Activated T-cell treated with anti-CD3 and anti-CD28 coated beads for 48 hours (primary cell): ENCODE measurements at places on chromosomes 13 and 19.

DNA sequence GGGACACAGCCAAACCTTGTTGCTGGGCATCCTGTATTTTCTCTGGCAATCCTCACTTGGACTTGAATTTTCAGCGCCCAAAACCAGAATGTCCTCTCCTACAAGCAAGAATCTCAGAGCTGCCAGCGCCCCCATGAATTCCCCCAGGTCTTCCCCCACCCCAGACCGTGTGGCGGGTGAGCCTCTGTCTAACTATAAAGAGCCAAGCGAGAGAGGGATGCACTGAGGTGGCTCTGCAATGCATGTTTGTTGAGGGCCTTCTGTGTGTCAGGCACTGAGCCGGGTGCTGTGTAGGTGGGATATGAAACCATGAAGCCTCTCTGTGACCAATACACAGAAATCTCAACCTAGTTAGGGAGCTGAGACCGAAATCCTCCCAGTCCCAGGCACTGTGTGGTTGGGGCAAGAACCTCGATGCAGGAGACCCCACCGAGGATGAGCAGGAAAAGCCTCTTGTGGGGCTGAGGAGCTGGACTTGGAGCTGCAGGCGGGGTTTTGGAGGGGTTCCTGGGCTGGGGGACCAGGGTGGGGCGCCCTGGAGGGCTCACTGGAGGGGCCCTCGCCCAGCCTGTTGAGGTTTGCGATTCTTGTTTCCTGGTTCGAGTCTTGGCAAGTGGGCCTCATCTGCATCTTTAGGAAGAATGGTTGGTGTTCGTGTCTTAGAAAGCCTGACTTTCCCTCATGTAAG, 12.4 kb upstream of the PROZ start:
- DNase-seq, result no peak

- DNase-seq, result no peak
Measured at GRCh38 chr13:36261011-36261410, 36.6 kb downstream of the CCDC169 start.

DNA sequence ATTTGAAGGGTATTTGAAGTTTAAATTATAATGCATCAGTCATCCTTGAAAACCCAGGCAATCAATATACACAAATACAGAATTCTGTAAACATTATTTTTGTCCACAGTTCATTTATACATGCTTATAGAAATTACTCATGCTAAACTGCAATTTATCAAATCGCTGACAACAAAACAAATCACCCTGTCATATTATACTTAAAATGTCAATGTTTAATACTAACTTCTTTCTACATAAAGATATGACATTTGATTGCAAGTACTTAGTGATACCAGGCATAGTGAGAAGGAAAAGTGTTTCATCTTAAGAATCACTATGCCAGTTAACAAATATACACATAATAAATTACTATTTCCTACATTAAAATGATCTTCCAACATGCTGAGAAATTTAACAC, 232.0 kb downstream of the PCDH20 start:
- DNase-seq, result no peak

DNA sequence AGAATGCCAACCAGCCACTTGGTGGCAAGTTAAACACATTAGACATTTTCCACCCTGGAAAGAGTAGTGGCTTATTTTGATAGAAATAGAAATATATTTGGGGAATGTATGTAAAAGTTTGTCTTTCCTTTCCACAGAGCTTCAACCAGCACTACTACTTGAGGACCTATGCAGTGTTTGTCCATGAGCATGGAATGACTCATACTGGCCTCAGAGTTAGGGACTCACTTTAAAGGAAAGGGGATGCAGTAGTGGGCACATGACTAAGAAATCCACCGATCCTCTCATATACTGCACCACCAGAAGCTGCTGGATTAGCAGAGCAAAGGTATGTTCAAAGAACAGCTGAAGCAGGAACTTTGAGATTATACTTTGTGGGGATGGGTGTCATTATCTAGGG, 62.6 kb downstream of the LACC1 start:
- no peak for DNase-seq

GRCh38 chr19:50393589-50393988, 9.4 kb downstream of the POLD1 start:
- DNase-seq, result no peak

- DNase-seq, result no peak
Measured at GRCh38 chr19:33621065-33621785, 528 bp upstream of the CHST8 start.

DNA sequence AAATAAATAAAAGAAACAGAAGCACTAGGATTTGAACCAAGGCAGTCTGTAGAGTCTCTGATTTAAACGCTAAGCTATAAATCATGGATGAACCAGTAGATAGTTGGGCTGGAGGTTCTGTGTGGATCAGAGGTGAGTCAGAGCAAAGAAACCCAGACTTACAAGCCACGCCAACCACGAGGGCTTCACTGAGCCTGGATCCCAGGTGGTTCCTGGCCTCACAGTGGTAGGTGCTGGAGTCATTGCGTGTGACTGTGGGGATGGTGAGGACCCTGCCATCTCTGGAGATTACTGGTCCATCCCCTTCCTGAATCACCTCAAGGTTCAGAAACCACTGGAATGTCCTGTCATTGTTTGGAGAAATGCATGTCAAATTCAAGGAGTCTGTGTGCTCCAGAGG, 19.3 kb upstream of the CEACAM20 start:
- DNase-seq, result no peak

DNA sequence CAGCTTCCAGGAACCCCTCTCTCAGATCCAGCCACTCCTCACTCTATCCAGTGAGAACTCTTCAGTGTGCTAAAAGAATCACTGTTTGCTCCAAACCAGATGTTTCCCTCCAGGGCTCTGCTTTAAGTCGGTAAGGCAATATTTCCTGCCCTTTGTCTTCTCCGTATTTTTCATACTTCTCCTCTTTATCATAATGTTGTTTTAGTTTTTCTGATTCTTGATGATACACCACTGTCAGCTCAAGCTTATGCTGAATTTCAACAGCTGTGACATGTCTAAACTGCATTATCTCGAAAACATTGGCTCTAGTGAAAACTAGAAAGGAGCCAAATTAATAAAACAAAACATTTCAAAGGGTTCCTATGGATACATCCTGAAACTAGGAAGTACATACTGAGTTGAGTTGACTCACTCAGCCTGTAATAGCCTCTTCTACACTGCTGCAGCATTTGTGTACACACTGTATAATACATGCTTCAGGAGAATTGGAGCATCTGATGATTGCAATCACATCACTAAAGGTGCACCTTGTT, 39.8 kb downstream of the GPR180 start:
- no peak for DNase-seq

DNA sequence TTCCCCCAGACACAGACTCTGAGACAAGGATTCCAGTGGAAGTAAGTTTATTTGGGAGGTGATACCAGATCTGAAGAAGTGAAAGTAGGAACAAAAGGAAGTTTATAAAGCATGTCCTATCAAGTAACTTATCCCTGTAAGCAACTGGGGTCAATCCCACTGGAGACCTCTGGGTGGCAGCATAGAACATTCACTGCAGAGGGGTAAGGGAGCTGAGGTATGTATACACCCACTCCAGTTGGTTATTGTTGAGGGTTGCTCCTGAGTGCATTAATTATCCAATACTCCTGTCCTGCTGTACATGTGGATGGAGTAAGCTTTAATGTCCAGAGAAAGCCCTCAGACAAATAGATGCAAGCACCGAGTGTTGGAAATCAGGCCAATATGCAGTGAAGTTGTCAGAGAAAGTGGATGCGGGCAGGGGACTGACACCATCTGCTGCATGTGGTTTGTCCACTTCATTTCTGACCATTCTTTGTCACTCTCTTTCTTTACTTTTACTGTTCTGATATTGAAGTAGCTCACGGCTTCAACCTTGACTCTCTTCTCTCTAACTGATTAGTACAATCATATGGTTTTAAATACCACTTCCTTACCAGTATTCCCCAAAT, 46.7 kb downstream of the NOTCH3 start:
- peak; percentile 27 for DNase-seq

GRCh38 chr19:34598217-34599155, 78.5 kb downstream of the SCGB2B2 start:
- DNase-seq, result no peak

DNA sequence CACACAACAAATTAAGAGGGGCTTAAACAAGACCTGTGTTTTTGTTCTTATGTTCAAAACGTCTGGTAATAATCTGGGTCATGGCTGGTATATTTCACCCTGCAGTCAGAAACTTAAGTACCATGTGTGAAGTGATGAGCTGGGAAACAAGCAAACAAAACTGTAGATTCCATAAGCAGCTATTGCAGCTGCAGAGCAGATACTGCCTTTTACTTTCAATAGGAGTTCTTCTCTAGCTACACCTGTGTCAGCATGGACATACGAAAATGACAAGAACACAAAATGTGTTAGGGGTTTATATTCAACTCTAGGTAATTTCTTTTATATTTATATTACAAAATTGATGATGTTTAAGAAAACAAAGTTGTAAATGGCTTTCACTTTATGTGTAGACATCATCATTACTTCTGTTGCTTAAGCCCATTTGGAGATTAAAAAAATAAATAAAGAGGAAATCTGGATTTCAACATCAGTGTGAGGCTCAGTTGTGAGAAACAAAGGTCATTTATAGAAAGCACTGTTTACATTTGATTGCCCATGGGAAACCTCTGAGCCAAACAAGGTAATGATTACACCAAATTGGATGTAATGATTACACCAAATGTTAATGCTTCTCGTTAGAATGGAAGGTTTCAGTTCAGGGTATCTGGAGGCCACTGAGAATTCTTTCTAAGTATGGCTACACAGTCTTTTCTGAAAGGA, 451.0 kb upstream of the SLC10A2 start:
- no peak for DNase-seq

GRCh38 chr19:30935146-30935545, 414.1 kb downstream of the TSHZ3 start:
- no peak for DNase-seq

DNA sequence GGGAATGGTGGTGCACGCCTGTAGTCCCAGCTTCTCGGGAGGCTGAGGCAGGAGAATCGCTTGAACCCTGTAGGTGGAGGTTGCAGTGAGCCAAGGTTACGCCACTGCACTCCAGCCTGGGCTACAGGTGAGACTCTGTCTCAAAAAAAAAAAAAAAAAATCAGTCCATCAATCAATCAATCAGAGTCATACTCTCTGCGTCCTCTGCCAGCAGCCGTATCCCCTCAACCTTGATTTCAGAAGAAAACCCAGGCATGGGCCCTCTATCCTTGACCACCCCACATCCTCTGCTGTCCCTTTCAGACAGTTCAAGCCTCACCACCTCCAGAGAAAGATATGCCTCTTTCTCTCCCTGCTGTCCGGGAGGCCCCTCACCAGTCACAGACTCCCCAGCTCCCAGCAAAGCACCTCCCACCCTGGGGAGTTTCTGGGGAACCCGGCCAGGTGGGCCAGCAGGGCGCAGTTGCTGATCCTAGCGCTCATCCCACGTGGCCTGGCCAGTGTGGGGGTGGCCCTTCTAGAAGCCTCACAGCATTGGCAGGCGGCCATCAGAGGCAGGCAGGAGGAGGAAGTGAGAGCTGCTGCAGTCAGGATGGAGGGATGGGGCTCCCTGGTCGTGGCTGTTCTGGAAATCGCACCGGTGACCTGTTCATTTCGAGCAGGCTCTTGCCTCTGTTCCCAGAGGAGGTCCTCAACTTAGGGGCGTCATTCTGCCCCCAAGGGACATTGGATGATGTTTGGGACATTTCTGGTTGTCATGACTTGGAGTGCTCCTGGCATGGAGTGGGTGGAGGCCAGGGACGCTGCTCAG, 10.2 kb upstream of the JSRP1 start:
- DNase-seq, result peak; percentile 33

- no peak for DNase-seq
Measured at GRCh38 chr13:87058786-87059329, 612.3 kb upstream of the SLITRK5 start.

GRCh38 chr19:55650602-55651230, 2.7 kb downstream of the CCDC106 start:
- no peak for DNase-seq

DNA sequence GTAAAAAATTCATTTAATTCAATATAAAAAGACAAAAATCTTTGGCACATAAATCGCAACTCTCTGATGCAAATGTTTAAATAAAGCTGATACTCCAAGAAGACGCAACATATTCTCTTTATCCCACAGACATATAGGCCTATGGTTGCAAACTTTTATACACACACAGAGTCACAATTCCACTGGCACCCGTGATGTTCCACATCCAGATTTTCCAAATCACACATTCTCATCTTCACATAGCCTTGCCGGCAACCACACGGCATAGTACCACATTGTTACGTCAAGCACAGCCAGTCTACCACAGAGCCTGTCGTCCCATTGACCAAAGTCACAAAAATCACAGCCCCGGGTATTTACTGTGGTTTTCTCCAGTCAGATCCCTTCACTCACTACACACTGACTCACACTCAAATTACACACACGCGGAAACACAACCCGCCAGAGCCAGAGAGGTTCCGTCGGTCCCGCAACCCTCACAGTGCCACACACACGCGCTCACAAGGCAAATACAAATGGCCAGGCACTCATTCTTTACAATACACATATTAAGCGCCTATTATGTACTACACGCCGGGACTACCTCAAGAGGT, 546 bp upstream of the ZNF546 start:
- peak; percentile 41 for DNase-seq

GRCh38 chr19:45640849-45641273, 1.7 kb upstream of the EML2 start:
- peak; percentile 61 for DNase-seq

DNA sequence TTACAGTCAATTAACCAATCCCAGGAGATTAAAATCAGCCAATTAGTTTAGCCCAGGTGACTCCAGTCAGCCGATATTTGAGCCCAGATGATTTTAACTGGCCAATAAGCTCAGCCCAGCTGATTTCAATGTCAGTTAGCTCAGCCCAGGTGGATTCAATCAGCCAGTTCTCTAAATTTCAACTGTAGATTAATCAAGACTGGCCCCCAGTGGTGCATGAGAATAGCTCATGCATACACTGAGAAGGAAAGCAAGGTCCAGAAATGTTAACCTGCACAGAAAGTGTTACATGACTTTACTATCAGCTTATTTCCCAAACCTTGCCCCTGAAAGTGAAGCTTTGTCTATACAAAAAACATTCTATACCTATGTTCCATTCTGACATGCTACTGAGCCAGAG, 55.4 kb upstream of the ZNF724 start:
- DNase-seq, result no peak

DNA sequence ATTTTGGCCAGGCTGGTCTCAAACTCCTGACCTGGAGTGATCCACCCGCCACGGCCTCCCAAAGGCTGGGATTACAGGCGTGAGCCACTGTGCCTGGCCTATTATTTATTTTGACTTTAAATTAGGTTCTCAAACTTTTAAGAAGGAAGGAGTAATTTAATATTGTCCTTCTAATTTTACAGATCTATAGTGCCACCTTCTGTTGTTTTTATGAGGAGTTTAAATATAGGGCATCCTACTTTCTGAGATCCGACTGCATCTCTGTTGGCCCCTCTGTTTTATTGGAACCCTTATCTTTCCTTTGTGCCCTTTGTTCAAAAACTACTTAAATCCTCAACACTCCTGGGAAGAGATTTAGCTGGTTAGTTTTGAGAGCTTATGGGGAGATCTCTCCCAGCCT, 25.4 kb upstream of the ZMYM5 start:
- DNase-seq, result no peak
